H4 (cell line): ENCODE measurements at places on chromosomes 16 and 17. TPM values are rescaled to one million over a fixed set of nuclear protein-coding genes. Genes with fewer than 3 reads are reported as not detected.

The PPP1R27 gene
- total RNA-seq = not detected in 2 replicates

DNA sequence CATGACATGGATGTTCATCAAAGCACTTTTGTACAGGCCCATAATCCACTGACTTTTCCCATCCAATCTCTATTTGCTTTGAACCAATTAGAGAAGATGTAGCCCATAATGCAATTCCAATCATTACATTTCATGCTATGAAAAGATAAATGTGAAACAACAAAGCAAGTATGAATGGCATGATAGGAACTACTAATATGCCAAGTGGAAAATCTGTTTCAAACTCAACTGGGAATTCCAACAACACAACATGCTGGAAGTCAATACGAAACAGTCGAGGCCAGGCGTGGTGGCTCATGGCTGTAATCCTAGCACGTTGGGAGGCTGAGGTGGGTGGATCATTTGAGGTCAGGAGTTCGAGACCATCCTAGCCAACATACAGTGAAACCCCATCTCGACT, 39.6 kb upstream of the TMEM97 start:
- no peak for DNase-seq

The MYH1 gene
- not detected in 2 replicates for total RNA-seq

GRCh38 chr17:39217734-39218369, 7.9 kb downstream of the STAC2 start:
- DNase-seq = no peak

- no peak for DNase-seq
Measured at GRCh38 chr16:78689028-78689427, 589.6 kb downstream of the WWOX start.

DNA sequence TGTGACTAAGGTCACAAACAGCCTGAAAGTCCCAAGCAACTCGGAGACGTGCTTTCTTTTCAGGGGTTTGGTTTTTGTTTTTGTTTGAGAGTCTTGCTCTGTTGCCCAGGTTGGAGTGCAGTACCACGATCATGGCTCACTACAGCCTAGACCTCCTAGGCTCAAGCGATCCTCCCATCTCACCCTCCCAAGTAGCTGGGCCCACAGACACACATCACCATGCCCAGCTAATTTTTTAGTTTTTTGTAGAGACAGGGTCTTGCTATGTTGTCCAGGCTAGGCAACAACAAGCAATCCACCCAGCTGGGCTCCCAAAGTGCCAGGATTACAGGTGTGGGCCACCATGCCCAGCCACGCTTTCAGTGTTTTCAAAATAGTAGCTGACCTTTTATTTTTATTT, 19.8 kb upstream of the GGA2 start:
- DNase-seq = no peak

DNA sequence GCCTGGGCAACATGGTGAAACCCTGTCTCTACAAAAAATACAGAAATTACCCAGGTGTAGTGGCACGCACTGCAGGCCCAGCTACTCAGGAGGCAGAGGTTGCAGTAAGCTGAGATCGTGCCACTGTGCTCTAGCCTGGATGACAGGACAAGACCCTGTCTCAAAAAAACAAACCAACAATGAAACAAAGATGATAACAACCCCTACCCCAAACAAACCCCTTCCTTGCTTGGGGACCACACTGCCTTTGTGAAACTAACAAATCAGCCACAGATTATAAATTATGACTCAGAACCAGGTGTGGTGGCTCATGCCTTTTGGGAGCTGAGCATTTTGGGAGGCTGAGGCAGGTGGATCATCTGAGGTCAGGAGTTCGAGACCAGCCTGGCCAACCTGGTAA, 75.3 kb upstream of the RPH3AL start:
- DNase-seq = no peak

The OSGIN1 gene
- 26.1 and 27.3 TPM in 2 replicates for total RNA-seq

DNA sequence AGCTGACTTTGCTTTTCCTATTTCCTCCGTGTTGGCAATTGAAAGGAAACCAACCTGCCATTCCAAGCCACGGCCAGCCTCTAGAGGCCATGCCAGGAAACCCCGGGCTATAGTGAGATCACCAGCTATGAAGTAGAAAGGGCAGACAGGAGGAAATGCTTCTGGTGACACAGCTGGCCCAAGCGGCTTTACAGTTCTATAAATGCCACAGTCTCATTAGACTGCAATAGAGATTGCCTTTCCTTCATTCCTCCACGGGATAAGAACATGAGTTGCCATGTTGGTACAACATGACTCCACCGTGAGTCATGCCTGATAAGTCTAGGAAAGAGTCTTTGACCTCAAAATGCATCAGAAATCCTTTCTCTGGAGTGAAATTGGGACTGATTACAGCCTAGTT, 384.9 kb downstream of the GRIN2A start:
- peak; percentile 75 for DNase-seq

DNA sequence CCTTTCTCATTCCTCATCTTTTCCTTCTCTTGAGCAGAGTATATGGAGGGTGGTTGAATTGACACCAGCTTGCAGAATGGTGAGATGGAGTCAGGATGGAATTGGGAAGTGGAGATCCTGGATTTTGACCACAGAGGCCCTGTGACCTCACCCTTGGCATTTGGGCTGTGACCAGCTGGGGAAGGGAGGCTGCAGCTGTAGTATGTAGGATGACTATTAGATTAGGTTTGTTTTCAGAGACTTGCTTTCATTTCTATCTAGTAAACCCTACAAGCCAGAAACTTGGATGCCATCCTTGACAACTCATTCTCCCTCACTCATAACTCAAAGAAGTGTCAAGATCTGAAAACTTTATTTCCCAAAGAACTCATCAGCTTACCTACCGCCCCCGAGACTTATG, 5.9 kb downstream of the GNGT2 start:
- DNase-seq = no peak

The BRICD5 gene
- total RNA-seq = 0.06 and 1.0 TPM in 2 replicates

GRCh38 chr16:82699711-82700495, 73.1 kb downstream of the CDH13 start:
- DNase-seq = peak; percentile 90

The SHISA6 gene
- not detected in 2 replicates for total RNA-seq

- no peak for DNase-seq
Measured at GRCh38 chr17:7744416-7744815, 26.9 kb downstream of the DNAH2 start.

DNA sequence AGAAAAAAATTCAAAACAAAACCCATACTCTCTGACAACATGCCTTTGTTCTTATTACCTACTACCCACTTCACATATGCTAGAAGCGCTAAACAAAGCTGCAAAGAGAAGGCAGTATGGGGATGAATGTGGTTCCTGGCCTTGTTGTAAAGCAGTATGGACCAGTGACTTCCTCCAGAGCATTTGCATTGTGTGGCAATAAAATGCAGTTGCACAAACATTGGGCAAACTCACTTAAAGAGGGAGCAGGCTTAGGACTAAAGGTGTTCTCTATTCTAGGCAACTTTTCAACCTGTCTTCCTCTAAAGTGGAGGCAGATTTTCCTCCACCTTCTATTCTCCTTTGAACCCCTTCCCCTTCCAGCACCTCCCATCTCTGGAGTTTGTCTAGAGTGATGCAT, 17.1 kb downstream of the TMIGD1 start:
- no peak for DNase-seq

The SCARF1 gene
- total RNA-seq = 0.06 TPM in 1 of 2 replicates, not detected in the other

DNA sequence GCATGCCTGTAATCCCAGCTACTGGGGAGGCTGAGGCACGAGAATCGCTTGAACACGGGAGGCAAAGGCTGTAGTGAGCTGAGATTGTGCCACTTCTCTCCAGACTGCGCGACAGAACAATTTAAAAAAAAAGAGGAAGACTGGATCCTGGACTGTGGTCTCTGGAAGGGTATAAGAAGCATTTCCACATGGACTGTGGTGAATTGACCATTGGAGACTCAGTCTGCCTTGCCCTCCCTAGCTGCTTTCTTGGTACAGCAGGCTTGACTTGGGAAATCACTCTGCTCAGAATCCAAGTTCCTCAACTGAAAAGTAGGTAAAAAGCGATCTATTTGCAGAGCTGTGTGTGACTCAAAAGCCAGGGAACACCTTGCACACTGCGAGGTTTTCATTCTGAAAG, 1.0 kb upstream of the MGRN1 start:
- no peak for DNase-seq
